SHP77 (cell line): ENCODE measurements at places on chromosomes 1 and 21.

DNA sequence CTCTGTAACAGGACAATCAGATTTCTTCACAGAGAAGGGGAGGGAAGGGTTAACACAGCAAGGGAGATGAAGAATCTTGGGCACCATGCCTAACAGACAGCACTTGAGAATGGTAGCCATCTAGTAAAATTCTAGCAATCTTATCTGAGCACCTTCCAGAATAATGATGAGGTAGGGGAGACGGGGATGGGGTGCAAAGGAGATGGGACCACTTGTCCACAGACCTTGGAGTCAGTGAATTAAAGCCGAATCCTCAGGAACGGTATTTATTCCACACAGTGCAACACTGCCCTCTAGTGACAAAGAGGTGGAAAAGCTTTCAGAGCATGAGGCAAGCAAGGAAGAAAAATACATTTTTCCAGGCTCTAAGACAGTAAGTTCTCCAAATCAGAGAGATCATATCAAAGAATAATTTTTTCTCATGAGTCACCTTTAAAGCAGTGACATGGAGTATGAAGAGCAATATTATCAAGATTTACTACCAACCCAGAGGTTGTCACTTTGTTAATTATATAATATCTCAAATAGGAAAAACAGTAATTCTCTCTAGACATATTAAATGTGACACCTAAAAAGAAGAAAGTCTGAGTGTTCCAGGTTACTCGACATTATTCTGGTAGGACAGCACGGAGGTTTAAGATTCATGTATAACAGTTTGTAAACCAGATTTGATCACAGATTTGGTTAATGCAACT, 43.3 kb upstream of the LPAR3 start:
- peak; percentile 21 for DNase-seq

- no peak for DNase-seq
These were observed 17.5 kb downstream of the KLHDC8A start for GRCh38 chr1:205339197-205339702.

GRCh38 chr1:104630567-104631149, 881.0 kb downstream of the AMY1C start:
- DNase-seq, result peak; percentile 5

DNA sequence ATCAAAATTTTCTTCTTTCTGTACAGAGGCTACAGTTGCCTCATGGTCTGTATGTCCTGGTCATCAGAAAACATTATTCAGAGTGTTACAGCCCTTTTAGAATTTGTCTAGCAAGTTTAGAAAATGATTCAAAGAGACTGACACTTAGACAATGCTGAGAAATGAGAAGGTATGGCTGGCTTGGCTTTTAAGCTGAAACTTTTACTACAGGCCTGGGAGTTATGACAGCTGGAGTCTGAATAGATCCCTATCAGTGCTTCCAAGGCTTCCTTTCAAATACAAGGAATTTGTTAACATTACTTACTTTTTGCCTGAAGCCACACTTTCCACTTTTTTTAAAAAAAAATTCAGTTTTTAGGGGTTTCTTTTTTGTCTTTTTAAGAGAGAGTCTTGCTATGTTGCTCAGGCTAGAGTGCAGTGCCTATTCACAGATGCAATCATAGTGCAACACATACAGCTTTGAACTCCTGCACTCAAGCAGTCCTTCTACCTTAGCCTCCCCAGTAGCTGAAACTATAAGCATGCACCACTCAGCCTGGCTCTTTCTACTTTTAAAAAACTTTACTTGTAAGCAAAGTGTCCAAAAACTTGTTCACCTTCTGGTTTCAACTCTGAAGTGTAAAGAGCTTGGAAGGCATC, 10.5 kb upstream of the COP1 start:
- DNase-seq, result no peak

GRCh38 chr1:84995484-84996334, 1.2 kb downstream of the MCOLN2 start:
- no peak for DNase-seq

GRCh38 chr21:26801498-26801897, 43.7 kb downstream of the ADAMTS1 start:
- no peak for DNase-seq

GRCh38 chr1:15485636-15486035, 9.7 kb downstream of the CELA2B start:
- DNase-seq, result no peak

- peak; percentile 21 for DNase-seq
These were observed 12.4 kb downstream of the KLHDC8A start for GRCh38 chr1:205344066-205344928.

DNA sequence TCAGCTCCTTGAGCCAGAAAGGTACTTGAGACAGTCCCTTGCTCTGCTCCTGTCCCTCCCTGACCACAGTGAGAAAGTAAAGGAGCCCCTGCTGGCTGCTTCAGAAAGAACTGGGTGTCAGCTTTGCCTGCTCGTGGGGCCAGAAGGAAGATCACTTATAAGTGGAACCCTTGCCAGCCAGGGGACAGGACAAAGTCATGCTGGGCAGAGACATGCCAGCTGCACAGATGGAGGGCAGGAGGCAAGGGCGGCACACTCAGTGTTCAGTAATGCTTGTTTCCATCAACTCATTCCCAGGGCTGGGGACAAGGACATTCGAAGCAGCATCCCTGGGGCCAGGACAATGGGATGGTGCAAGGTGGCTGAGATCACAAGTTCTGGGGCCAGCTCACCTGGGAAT, 41.8 kb downstream of the NTPCR start:
- no peak for DNase-seq

DNA sequence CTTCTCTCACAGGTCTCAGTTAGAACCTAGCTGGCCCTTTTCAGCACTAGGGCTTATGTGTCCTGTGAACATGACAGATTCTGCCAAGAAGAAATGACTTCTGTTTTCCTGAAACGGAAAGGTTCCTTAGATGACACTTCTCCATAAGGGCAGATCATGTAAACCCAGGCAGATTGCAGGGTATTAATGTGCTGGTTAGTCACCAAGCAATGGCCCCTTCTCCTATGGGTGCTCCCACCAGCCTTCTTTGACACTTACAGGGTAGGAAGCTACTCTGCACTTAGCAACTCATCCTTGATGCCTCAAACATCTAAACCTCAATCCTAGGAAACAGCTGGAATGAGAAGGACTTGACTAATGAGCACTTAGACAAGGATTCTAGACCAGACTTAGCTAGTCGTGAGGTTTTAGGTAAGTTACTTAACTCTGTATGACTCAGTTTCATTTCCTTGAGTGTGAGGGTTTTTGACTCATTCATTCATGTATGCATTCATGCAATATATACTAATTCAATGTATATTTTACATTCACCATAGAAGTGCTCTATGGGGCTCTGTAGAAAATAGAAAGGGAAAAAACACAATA, 74.1 kb upstream of the PLXNA2 start:
- no peak for DNase-seq

DNA sequence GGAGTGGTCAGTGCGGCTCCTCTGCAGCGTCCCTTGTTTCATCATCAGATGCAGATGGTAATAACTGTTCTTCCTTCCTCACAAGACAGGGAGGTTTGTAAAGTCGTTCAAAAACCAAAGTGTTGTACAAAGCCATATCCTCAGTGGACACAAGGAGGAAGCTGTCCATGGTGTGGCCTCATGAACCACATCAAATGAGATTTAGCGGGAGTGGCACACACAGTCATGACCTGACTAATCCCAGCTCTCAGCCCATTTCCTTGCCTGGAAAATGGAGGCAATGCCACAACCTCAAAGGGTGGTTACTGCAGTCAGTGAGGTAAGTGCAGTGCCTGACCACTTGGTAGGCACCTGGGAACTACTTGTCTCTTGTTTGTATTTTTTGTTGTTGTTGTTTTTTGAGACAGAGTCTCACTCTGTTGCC, 13.4 kb downstream of the ENTREP3 start:
- no peak for DNase-seq
